ENCODE measurements at places on chromosomes 3 and 15. TPM values are rescaled to one million over a fixed set of nuclear protein-coding genes. Genes with fewer than 3 reads are reported as not detected.

- no peak for DNase-seq
Observed at GRCh38 chr3:15794842-15795650, 2.7 kb downstream of the ANKRD28 start.

Gene REC114
- total RNA-seq, result not detected

DNA sequence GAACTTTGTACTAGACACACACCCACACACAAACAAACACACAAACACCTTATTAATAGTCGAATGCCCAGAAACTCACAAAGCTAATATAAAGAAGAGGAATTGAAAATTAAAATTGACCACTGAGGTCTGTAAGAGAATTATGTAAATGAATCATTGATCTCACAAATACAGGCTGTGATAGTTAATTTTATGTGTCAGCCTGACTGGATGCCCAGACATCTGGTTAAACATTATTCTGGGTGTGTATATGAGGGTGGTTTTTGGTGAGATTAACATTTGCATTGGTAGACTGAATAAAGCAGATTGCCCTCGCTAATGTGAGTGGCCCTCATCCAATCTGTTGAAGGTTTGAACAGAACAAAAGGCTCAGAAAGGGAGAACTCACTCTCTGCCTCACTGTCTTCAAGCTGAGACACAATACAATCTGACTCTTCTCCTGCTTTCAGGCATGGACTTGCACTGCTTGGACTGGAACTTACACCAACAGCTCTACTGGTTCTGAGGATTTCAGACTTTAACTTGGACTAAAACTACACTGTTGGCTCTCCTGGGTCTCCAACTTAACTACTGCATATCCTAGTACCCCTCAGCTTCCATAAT, 199.4 kb upstream of the TTC14 start:
- no peak for DNase-seq

- no peak for DNase-seq
Observed at GRCh38 chr3:131914090-131914691, 120.6 kb downstream of the CPNE4 start.

DNA sequence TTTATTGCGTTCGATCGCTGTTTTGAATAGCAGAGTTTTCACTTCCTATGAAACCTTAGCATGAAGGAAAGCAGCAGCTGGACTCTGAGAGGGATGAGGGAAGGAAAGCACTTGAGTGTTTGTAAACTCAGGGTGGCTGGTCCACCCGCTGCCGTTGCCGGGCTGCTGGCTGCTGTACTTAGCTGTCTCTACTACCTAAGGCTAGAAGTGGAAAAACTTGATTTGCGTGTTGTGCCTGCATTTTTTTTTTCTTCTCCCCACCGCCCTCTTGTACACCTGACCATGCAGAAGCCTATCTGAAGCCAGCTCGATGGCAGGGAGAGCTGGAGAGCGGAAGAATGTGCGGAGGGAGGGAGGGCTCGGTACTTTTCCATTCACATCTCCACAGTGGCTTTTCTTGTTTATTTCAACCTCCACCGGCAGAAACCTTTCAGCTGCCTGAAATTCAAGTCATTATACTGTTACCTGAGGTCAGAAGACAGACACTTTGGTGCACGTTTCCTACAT, 4.8 kb upstream of the BCL6 start:
- DNase-seq, result no peak

DNA sequence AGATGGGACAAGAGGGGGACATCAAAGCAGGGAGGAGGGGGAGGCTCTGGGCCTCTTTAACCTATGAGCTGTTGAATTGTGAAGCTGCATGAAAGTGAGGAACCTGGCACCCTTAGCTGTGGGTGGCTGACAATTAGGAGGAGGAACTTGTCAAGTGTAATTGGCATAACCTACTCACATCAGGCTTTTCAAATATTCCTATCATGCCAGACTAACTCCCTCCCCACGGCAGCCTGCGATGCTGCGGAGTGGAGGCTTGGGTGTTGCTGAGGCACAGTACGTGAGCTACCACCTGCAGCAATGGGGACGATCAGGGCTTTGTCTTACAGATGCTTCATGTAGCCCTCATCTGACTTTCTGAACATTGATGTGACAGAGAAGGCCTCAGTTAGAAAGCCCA, 180.7 kb upstream of the SNTN start:
- no peak for DNase-seq

Gene B3GNT5
- 14.1 TPM for total RNA-seq

Gene FBN1
- 73.7 TPM for total RNA-seq

GRCh38 chr3:19645093-19645492, 288.9 kb downstream of the EFHB start:
- no peak for DNase-seq

Gene CSPG4
- total RNA-seq, result 24.7 TPM

DNA sequence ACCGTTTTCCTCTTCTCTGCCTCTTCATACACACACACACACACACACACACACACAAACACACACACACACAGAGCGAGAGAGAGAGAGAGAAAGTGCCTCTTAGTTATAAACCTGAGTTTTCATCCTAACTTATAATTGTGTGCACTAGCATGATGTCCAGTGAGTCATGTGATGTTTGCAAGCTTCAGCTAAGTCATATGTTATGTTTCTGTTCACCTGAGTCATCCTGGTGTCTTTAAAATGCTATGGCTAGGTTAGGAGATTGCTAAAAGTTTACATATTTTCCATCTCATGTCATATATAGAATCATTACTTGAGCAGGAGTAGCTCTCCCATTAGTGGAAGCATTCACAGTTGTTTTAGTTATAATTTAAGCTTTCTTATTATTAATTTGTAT, 155.8 kb downstream of the EPHA6 start:
- DNase-seq, result no peak

Gene ABI3BP
- 0.17 TPM for total RNA-seq

DNA sequence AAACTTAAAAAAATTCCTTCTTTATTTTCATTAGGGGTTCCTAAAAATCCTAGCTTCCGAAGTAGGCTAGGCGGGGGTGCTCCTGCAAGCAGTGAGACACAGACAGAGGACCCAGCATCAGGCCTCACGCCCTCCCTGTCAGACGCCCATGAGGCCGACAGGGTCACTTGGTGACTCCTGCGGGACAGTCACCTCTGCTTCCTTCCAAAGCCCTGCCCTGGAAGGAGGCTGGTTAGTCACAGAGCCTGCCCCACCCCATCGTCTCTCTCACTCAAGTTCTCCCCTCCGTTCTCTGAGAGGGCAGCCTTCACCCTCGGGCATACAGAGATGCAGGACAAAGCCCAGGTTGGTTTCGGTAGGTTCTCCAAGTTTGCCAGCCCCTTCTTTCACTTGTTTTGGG, 38.6 kb downstream of the EHD4 start:
- DNase-seq, result peak; percentile 74

- peak; percentile 47 for DNase-seq
Observed at GRCh38 chr3:149198611-149199010, 23.0 kb downstream of the CP start.

- DNase-seq, result no peak
Observed at GRCh38 chr3:122003112-122003511, 18.9 kb downstream of the ILDR1 start.

Gene CHDH
- total RNA-seq, result 6.2 TPM

Gene UBAP1L
- 0.06 TPM for total RNA-seq

- DNase-seq, result no peak
Observed at GRCh38 chr3:97691354-97691753, 73.2 kb upstream of the ARL6 start.

DNA sequence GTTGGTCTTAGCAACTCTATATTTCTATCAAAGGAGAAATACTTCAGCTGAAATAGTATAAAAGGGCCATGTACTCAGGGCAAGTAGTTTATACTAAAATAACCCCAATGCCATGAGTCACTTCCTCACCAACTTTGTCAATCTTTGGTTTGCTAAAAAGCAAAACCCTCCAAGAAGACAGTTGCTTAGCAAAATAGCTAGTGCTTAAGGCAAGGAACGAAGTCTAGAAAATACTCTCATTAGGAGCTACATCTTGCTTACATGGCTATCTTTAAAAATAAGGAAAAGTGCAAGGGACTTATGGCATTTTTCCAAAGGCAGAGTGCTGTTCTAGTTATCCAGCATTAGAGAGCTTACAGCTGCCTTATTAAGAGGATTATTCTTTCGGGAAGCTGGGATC, 28.4 kb downstream of the P3H2 start:
- DNase-seq, result peak; percentile 23

GRCh38 chr15:55991802-55992768, 1.3 kb downstream of the NEDD4 start:
- no peak for DNase-seq

DNA sequence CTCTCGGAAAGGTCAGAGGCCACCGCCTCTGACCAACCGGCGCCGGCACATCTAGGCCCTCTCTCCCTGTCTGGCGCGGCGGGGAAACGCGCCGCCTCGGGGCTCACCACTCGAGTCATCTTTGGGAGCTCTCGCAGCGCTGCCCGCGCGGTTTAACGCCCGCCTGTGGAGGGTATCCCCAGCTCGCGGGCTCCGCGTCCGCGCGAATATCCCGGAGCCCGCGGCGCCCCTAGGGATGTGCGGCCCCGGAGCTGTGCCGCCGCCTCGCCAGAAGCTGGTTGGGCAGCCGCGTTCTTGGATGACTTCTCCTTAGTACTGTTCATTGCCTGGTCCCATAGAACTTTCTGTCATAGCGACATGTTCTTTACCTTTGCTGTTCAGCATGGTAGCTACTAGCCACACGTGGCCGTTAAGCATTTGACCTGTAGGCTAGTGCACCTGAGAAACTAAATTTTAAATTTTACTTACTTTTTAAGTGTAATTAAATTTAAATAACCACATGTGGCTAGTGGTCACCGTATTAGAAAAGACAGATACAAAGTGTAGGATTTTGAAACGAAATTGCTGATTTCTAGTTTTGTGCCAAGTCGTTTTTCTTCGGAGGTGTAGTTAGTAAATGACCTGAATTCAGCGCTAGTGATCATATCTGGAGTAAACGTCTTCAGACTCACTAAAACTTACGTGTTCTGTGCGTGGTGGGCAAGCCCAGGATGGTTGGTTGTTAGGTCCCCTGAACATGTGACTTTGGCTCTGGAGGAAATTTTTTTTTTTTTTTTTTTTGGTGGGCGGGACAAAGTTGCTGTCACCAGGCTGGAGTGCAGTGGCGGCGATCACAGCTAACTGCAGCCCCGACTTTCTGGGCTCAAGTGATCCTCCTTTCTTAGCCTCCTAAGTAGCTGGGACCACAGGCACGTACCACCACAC, 835 bp downstream of the ARIH2 start:
- DNase-seq, result peak; percentile 54

Gene ST3GAL6
- total RNA-seq, result 1.2 TPM

DNA sequence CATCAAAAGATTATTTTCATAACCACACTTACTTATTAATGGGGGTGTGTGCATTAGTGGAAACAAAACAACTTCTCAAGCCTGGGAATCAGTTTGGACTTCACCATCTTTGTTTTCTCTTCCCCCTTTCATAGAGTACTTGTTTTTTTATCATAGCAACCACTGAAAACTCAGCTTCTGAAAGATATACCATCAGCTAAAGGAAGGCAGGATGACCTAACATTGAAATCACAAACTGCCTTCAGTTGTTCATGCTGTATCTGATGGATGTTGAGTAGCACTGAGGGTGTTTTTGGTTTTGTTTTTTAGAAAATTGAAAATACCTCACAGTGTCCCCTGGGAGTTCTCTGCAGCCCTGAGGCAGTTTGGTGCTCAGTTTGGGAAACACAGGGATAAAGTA, 46.5 kb downstream of the NEK10 start:
- no peak for DNase-seq

- no peak for DNase-seq
Observed at GRCh38 chr3:77562089-77562488, 522.2 kb downstream of the ROBO2 start.

Gene PRSS50
- total RNA-seq, result not detected

Gene PP2D1
- total RNA-seq, result not detected

- peak; percentile 51 for DNase-seq
Observed at GRCh38 chr15:41494190-41494921, 682 bp downstream of the ITPKA start.

Gene IL17RB
- total RNA-seq, result 3.1 TPM

Gene SYNPR
- total RNA-seq, result not detected

DNA sequence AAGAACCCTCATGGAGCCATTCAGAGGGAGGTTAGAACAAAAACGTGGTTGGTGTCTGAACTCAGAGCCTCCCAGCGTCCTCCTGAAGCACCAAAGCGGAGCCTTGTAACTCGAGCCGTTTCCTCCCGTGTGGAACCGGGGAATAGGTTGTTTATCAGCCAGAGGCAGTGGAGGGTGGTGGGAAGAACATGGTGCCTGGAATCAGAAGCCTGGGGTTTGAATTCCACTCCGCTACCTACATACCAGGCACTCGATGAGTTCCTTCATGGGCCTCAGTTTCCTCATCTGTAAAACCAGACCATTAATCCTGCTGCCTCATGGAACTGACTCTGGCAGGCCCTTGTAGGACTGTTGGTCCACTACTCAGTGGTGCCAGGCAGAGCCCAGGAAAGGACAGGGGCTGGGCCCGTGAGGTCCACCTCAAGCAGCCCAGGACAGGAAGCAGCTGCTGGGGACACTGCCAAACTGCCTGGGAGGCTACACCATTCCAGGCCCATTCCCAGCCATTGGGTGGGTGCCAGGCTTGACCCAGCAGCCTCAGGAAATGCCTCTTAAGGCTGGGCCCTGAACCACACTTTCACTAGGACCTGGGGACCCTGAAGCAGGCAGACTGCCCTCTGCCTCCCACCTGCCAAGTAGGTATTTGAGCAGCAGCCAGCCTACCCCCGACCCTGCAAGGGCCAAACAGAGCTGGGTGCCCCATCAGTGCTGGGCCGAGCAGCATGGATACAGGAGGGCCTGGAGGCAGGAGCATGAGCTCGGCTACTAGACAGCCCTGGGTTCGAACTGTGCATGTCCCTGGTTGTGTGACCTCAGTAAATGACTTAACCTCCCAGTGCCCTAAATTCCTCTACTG, 33.4 kb downstream of the PRKCD start:
- peak; percentile 40 for DNase-seq

DNA sequence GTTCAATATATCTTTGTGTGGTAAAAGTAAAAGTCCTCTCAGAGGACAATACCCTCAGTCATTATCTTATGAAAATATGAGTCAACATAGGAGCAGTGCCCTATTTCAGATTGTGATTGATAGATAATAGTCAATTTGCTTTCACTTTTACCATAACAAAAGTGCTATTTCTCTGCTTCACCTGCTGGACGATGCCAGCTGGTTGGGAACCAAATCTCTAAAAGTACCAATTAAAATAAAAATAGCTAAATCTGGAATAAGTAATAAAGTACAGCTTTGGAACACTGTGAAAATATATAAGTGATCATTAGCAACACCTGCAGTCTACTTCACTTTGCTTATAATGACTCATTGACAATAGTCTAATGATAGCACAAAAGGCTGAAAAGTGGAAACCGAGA, 390.3 kb upstream of the AGTR1 start:
- DNase-seq, result no peak

Measured in Daoy (cell line).